ENCODE measurements at places on chromosomes 13 and 19.

DNA sequence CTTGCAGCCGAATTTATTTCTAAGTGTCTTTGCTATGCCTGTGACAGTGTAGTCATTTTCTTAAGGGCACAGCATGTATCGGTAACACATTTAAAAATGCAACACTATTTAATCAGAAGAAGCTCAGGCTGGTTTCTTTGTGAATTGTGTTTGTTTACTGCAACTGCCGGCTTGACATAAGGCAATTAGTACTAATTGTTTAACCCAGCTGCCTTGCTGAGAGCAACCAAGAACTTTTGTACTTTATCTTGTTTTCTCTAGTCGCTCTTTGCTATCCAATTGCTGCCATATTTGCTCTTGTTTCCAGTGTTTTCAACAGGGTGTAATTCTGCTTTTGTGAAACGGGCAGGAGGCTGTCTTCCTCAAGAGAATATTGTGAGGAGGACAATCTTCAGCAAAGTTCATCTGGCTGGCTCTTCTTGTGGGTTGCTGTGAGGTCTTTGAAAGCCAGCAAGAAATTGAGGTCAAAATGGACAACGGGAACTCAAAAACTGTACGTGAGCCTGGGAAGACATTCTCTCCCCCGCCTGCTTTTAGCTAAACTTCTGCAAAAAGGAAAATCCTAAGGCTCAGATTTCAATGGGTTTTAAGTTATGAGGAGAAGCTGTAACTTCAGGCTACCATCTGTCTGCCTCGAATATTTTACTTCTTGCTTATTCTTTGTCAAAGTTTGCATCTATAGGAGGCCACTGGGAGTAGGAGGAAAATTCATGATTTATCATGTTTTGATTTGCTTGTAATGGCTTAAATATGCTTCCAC is 75.8 kb upstream of the TSHZ3 start:
- DNase-seq, result no peak

- no peak for DNase-seq
Observed at GRCh38 chr13:45231305-45231704, 30.5 kb upstream of the KCTD4 start.

GRCh38 chr13:31684466-31684865 is 54.9 kb upstream of the RXFP2 start:
- DNase-seq, result no peak

GRCh38 chr13:75715601-75716523 is 79.7 kb downstream of the LMO7 start:
- DNase-seq, result no peak

GRCh38 chr13:111251646-111252445 is 68.6 kb upstream of the TEX29 start:
- DNase-seq, result no peak

DNA sequence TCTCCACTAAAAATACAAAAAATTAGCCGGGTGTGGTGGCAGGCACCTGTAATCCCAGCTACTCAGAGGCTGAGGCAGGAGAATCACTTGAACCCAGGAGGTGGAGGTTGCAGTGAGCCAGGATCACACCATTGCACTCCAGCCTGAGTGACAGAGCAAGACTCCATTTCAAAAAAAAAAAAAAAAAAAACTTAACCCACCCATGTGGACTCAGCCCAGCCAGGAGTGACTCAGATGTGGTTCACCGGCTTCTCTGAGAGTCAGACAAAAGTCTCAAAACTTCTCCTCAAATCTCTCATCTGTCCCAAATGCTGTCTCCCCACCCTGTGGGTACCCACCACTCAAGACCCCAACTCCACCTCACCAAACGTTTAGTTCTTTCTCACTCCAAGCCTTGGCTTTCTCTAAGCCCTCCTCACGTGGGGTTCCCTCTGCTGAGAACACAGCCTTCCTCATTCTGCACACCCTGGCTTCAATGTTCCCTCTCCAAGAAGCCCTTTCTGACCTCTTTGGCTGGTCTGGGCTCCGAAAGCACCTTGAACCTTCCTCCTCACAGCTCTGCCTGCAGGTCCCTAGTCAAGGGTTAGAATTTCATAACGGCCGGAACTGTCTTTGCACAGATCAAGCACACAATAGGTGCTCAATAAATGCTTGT is 11.1 kb upstream of the RAB3A start:
- no peak for DNase-seq

DNA sequence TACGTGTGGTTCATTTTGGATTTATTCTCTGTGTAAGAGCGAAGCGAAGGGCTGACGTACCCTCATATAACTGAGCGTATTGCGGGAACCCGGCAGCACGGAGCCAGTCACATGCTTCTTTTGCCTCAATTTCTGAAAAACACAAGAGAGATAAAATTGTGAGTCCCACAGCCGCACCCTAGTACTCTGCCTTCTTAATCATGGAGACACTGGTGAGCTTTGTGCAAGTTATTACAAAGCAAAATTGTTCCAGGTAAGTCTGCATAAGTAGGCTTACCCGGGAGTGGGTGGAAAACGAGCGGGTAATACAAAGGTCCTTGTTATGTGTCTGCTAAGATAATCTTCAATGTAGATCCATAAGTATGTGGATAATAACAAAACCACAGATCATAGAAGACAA is 118.1 kb downstream of the STARD13 start:
- no peak for DNase-seq

DNA sequence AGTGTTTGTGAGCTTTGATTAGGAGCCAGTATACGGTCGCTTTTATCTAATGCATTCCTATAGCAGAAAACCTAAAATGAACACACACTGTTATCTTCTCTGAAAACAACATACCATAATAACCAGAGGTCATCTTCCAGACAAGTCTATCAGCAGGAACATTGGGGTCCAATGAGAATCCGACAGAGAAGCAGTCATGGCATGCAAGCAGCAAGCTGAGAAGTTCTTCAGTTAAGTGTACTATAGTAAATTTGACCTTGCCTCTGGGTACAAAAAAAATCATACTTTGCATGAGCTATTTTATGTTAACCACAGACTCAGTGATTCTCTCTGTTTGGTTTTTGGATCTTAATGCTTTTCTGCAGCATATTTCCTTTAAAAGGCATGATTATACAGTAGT is 1505.1 kb downstream of the PCDH9 start:
- DNase-seq, result no peak

GRCh38 chr13:76503291-76503690 is 382.9 kb downstream of the KCTD12 start:
- DNase-seq, result no peak

DNA sequence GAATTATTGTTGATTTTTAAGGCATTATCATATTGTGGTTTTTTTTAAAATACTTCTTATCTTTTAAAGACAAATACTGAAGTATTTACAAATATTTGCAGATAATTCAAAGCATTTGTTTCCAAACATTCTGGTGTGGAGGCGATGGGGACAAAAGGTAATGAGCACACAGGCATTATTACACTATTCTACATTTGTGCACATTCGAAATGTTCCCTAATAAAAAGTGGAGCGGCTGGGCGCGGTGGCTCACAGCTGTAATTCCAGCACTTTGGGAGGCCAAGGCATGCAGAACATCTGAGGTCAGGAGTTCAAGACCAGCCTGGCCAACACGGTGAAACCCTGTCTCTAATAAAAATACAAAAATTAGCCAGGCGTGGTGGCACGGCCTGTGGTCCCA is 133.4 kb downstream of the FOXO1 start:
- no peak for DNase-seq

GRCh38 chr19:45172173-45172572 is 5.9 kb downstream of the TRAPPC6A start:
- no peak for DNase-seq

DNA sequence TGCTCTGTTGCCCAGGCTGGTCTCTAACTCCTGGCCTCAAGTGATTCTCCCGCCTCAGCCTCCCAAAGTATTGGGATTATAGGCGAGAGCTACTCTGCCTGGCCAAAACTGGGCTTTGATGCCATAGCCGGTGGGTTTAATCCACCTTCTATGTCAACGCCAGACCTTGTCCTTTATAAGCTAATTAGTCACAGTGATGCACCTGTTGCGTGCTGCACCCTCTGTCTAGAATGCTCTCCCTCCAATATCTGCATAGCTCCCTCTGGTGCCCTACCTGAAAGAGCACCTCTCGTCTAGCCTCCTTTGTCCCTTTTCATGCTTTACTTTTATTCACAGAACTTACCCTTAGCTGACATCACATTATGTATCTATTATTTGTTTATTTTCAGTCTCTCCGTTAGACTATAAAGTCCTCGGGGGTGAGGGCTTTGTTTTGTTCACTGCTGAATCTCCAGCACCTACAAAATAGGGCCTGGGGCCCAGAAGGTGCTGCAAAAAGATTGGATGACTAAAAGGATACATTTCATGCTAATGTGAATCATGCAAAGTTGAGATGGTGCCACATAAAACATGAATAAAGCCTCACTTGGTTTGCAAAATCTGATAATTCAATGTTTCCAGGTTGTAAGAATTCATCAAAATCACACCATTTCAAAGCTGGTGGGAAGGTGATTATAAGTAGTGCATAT is 148.1 kb downstream of the USP12 start:
- no peak for DNase-seq

DNA sequence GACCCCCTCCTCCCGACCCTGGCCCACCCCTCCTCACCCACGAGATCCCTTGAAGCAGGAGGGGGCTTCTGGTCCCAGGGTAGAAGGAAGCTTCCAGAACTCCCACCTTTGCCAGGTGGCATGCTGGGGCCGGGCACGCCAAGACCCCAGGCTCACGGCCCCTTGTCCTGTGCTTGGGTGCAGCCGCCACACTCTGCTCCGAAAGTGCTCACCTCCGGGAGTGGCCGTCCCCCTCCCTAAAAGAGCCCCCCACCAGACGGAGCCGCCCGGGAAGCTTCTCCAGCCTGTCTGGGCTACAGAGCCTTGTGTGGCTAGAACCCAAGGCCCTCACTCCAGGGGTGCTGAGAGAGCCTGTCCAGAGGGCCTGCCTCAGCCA is 1.8 kb upstream of the EFNA2 start:
- no peak for DNase-seq

GRCh38 chr13:29594710-29595379 is 643 bp downstream of the SLC7A1 start:
- DNase-seq, result peak; percentile 52

- DNase-seq, result no peak
Observed at GRCh38 chr19:16531380-16531669, 10.9 kb downstream of the CHERP start.

GRCh38 chr13:78659732-78660494 is 958 bp upstream of the OBI1 start:
- DNase-seq, result no peak

GRCh38 chr13:73428706-73429105 is 369.9 kb downstream of the KLF5 start:
- no peak for DNase-seq

- DNase-seq, result no peak
Observed at GRCh38 chr19:13984875-13985741, 21.0 kb downstream of the RFX1 start.

- DNase-seq, result no peak
Observed at GRCh38 chr13:42049454-42049813, 986 bp downstream of the DGKH start.

DNA sequence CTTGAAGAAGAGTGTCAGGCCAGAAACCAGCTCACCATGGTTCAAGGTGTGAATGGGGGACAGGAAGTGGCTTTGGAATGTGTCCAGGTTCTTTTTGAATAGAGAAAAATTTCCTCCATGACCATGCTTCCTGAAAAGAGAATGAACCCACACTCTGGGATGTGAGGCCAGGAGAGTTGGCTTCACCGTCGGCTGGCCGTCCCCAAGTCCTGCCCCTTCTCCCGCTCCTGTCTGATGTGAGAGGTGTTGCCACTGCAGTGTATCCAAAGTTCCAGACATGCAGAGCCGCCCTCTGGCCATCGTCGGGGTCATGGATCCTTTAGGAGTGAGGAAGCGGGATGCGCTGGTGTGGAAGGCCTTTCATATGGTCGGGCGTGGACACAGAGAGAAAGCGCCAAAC is 101.2 kb downstream of the COL4A2 start:
- no peak for DNase-seq

DNA sequence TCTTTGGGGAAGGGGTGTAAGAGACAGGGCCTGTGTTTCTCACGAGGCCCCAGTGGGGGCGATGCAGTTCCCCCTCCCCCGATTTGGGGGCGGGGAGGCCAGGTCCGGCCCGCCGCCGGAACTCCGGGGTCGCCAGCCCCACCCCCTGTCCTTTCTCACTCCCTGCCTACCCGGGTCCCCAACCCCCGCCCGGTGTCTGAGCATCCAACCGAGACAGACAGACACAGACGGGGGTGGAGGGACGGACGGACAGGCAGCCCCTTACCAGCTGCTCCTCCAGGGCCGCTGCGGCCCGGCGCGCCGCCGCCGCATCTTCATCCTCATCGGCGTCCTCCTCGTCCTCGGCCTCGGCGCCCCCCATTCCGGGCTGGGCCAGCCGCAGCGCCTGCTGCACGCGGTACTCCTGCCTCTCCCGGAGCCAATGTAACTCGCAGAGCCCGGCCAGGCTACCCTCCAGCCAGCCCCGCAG is 397 bp downstream of the DACT3 start:
- no peak for DNase-seq

- no peak for DNase-seq
Observed at GRCh38 chr19:56991912-56992311, 127.9 kb upstream of the USP29 start.

All from activated CD8-positive, alpha-beta memory T cell treated with anti-CD3 and anti-CD28 coated beads for 4 hours (primary cell).